ENCODE measurements at places on chromosomes 7 and 10. TPM values are rescaled to one million over a fixed set of nuclear protein-coding genes. Genes with fewer than 3 reads are reported as not detected.

Gene RSPH10B
- total RNA-seq: not detected

Gene CRYGN
- total RNA-seq: not detected

Gene C7orf25
- 2.7 TPM for total RNA-seq

Gene SLC18A3
- 44.6 TPM for total RNA-seq

Gene GDF2
- total RNA-seq: not detected
